Mesendoderm (in vitro differentiated cells): ENCODE measurements at places on chromosomes 4 and X.
A peak's percentile ranks its signal among the peaks of the same experiment; 100 is the strongest.

DNA sequence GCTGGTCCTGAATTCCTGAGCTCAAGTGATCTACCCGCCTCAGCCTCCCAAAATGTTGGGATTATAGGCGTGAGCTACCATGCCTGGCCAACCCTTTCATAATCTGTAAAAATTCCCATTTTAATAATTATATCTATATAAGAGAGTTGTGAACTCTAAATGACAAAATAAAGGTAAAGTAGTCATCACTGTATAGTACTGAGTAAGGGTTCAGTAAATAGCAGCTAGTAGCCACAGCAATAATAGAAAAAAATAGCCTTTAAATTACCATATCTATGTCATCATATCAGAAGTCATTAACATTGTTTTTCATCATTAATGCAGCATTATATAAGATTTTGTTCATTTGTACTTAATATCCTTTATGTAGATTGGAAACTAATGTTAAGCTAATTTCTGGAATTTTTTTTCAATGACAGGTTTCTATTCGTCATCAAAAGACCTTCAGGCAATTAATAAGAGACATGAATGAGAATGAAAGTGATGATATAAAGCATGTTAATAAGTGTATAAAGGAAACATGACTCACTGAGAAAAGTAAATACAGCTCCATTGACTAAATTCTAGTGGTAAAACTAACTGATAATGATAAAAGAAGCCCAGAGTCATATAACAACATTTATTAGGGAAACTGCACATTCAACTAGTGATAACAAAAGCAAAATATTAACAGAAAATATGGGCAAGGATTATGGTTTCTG, 85.9 kb upstream of the UGT8 start:
- no peak for DNase-seq

DNA sequence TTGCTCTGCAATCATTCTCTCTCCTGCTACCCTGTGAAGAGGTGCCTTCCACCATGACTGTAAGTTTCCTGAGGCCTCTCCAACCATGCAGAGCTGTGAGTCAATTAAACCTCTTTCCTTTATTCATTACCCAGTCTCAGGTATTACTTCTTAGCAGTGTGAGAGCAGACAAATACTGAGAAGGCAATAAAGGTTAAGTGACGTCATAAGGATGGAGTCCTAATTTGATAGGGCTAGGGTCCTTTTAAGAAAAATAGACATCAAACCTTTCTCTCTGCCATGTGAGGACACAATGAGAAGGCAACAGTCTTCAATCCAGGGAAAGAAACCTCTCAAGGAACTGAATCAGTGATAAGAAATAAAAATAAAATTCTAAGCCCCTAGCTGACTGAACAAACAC, 1262.7 kb downstream of the FAM133A start:
- no peak for DNase-seq

DNA sequence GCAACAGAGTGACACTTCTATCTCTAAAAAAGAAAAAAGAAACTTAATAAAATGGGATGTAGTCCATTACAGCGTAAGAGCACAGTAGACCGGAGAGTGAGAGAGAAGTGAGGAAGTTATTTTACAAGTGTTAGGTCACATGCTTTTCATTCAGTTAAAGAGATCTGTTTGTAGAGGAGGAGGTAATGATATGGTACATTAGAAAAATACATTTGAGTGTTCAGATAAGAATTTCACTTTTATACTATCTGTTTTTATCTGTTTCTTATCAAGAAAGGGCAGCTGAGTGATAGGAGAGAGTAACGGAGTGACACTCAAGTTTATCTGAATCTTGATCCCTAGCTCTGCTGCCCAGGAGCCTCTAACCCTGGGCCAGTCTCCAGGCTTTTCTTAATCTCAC, 38.9 kb downstream of the FNIP2 start:
- peak; percentile 75 for DNase-seq

- no peak for DNase-seq
These were observed 18.2 kb downstream of the UBE2D3 start for GRCh38 chr4:102809190-102809589.

- peak; percentile 54 for DNase-seq
These were observed 42.2 kb downstream of the TBCK start for GRCh38 chr4:106273831-106274230.

DNA sequence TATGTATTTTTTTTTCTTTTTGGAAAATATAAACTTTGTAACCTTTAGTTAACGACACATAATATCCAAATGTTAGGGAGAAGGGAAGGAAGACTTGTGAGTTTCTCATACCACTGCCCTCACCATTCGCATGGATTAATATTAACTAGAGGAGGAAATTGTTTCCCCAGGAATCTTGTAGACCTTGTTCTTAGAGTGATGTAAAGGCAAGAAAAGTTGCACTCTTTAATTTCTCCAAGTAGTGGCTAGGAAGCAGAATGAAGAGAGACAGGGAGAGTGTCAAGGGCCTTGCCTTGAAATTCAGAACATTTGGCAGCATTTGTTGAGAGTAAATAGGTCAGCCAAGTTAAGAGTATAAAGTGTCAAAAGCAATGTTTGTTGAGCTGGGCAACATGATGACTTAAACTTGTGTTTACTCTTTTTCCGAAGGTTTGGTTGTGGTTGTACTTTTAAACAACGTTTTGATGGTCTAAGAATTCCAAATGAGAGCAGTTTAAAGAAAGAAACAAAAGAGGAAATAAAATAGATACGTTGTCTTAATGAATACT, 105.7 kb downstream of the TENM3 start:
- no peak for DNase-seq

GRCh38 chrX:22126327-22126726, 94.2 kb downstream of the PHEX start:
- DNase-seq, result no peak

DNA sequence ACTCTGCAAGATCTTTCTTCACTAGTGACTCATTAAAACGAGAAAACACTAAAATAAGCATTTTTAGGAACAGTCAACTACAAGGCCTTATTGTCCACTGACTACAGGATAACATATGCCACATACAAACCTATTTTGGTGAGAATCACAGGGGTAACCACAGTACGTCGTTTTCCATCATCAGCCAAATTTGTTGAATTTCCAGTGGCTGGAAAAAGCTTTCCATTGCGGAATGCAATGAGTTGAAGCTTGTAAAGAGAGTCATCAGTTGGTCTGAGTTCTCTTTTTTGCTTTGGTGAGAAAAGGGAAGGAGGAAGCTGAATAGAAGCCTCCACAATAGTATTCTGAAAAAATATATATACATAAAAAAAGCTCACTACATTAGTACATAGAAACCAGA, 102.4 kb downstream of the ADGRA3 start:
- DNase-seq, result no peak

DNA sequence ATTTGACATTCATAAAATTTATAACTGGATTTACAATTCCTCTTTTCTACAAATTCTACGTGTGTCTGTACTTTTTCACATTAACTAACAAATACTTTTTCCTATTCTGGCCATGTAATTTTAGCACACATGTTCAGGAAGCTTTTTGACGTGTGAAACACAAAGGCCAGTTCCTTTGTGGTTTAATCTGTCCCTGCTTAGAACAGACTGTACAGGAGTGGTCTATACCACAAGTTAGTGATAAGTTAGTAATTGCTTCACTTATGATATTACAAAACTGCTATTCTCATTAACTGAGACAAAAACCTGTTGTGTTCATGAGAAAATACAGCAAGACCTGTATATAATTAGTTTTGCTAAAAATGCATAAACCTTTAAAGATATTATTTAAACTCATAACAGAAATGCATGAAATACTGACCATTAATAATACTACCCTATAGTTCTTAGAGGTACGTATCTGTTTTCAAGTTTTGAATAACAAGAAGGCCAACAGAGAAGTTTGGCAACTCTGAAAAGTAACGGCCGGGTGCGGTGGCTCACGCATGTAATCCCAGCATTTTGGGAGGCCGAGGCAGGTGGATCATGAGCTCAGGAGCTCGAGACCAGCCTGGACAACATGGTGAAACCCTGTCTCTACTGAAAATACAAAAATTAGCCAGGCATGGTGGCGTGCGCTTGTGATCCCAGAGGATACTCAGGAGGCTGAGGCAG, 13.7 kb upstream of the AREG start:
- no peak for DNase-seq

- no peak for DNase-seq
These were observed 48.6 kb downstream of the BCOR start for GRCh38 chrX:40049084-40049641.

DNA sequence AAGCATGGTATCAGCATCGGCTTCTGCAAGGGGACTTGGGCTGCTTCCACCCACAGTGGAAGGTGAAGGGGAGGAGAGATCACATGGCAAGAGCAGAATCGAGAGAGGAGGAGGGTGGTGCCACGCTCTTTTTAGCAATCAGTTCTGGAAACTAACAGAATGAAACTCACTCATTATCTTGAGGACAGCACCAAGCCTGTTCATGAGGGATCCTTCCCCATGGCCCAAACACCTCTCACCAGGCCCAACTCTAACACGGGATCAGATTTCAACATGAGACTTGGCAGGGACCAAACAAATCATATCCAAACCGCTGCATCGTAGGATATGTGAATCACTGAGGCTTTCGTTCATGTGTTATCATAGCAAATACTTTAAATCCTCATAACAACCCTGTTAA, 125.5 kb downstream of the GPC3 start:
- DNase-seq, result no peak
